ENCODE measurements at places on chromosomes 3 and 15.

DNA sequence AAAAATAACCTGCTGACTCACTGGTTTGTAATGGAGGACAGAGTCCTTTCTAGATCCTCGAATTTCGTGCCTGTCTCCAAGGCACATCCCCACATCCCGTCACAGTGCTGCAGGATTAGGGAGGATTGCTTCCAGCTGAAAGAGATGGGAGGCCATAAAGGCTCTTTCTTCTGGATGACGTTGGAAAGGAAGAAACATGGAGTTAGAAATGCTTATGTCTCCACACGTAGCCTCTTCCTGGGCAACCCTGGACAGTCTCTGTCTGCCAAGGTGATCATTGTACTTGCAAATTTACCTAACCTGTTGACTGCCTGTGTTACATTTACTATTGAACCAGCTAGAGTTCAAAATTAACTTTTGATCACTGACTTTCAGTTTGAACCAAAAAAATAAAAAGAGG lies 27.6 kb upstream of the VILL start:
- DNase-seq, result no peak

DNA sequence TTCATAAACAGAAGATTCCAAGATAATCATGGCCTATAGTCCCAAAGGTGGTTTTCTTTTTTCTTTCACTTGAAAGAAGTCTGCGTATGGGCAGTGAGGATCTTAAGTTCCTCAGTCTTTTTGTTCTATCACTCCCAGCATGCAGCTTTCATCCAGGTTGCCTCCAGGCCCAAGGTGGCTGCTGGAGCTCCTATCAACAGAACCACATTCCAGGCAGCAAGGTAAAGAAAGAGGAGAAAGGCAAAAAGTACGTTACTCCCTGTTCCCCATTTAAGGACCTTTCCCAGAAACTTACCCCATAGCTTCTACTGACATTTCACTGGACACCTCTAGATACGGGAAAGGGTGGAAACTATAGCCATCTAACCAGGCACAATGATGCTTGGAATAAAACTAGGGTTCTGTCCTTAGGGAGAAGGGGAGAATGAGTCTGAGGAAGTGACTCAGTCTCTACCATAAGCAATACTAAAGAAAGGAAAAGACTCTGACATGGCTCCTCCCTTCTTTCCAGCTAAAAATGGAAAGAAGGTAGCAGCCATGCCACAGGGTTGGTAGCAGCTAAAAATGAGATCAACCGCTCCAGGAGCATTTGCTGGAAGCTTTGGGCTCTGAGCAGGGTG lies 313.9 kb upstream of the NR2E3 start:
- no peak for DNase-seq

DNA sequence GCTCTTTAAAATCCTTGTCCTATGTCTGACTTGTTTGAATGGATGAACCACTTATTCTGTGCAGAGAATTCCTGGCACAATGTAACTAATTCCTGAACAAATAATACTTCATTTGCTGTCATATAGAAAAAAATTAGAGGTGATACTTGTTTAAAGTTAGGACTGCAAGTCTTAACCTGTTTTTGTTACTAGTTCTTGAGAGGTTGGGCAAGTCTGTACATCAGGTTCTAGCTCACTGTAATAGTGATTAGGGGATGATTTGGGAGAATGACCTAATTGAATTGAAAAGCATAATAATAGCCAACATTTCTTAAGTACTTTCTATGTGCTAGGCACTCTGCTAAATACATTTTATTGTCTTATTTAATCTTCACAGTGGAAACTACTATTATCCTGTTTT lies 49.3 kb downstream of the GMPS start:
- no peak for DNase-seq

DNA sequence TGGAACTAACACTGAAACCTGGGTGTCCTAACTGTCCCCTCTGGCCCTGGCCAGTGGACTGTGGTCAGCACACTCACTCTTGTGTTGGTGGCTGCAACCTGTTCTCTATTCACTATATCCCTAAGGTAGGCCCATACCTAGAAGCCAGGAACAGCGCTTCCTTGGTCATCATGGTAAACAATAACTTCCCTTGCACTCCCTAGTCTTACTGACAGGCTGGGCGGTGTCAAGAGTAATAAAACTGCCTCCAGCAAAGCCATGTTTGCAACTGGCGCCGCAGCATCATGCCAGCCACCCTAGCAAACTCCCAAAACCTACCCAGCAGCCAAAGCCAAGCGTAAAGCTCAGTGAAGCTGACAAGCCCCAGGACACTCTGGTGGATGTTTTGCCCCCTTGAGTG lies 63.1 kb upstream of the TSEN2 start:
- no peak for DNase-seq
